ENCODE measurements at places on chromosomes 16 and 17. TPM values are rescaled to one million over a fixed set of nuclear protein-coding genes. Genes with fewer than 3 reads are reported as not detected.

- no peaks in the 10 kb centered on the region for H3K36me3 ChIP-seq
- no peaks in the 10 kb centered on the region for H3K27me3 ChIP-seq
- no peak overlapping the region for H3K4me3 ChIP-seq
These were observed 229.8 kb downstream of the CPPED1 start for GRCh38 chr16:12573730-12574383.

- no peak overlapping the region for H3K4me3 ChIP-seq
- H3K4me1 ChIP-seq: no peaks in the 10 kb centered on the region
- no peaks in the 10 kb centered on the region for H3K36me3 ChIP-seq
- no peaks in the 10 kb centered on the region for H3K27me3 ChIP-seq
- H3K27ac ChIP-seq: no peak overlapping the region
These were observed 75.1 kb downstream of the FOXL1 start for GRCh38 chr16:86653285-86654006.

DNA sequence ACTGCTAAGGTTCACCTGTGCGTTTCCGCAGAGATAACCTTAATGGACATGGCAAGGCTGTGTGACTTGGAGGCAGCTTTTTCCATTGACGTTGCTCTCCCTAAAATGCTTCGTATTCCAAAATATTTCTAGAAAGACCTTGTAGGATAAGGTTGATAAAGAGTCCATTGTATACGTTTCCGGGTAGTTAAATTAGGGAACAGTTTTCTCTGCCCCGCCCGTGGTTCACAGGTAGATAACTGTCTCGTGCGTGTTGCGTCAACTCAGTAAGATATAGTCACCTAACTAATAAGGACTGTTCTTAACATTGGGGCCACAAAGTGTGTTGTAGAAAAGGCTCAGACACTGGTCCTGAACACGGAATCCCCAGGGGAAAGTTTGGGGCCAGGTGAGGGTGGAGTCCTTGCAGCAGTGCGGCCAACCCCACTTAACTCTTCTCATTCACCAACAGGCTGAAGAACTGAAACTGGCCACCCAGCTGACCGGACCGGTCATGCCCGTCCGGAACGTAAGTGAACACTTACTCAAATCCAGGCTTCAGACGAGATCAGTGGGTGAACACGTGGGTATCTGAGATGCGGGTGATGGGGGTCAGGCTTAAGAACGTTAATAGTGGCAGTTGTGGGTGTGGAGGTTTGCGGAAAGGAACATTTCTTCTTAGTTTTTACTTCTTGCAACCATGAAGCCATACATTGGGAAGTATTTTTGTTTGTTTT lies 1.6 kb downstream of the RPL13 start:
- no peaks in the 10 kb centered on the region for H3K27me3 ChIP-seq
- peak overlapping the region; percentile 92 for H3K4me3 ChIP-seq
- DNase-seq: no peak
- H3K4me1 ChIP-seq: peaks cover 26% of the 10 kb centered on the region
- peak overlapping the region; percentile 93 for H3K27ac ChIP-seq

GRCh38 chr16:89370601-89371000 lies 119.8 kb downstream of the ANKRD11 start:
- H3K4me3 ChIP-seq: no peak overlapping the region
- H3K36me3 ChIP-seq: no peaks in the 10 kb centered on the region
- no peak for DNase-seq
- H3K27ac ChIP-seq: no peak overlapping the region
- no peaks in the 10 kb centered on the region for H3K27me3 ChIP-seq
- H3K4me1 ChIP-seq: peaks cover 56% of the 10 kb centered on the region

GRCh38 chr17:45284176-45285140 lies 22.6 kb upstream of the SPATA32 start:
- peak overlapping the region; percentile 59 for H3K27ac ChIP-seq
- H3K27me3 ChIP-seq: no peaks in the 10 kb centered on the region
- no peak overlapping the region for H3K4me3 ChIP-seq

GRCh38 chr16:77675464-77676324 lies 46.6 kb upstream of the NUDT7 start:
- H3K36me3 ChIP-seq: no peaks in the 10 kb centered on the region
- H3K4me3 ChIP-seq: no peak overlapping the region
- no peaks in the 10 kb centered on the region for H3K27me3 ChIP-seq
- H3K27ac ChIP-seq: no peak overlapping the region
- peak; percentile 50 for DNase-seq

GRCh38 chr17:4142107-4142900 lies 526 bp downstream of the ZZEF1 start:
- peak overlapping the region; percentile 77 for H3K27ac ChIP-seq
- peak overlapping the region; percentile 83 for H3K4me3 ChIP-seq
- peaks cover 14% of the 10 kb centered on the region for H3K4me1 ChIP-seq

- DNase-seq: no peak
- no peaks in the 10 kb centered on the region for H3K36me3 ChIP-seq
- no peak overlapping the region for H3K4me3 ChIP-seq
- no peak overlapping the region for H3K27ac ChIP-seq
These were observed 81.1 kb downstream of the ANKRD11 start for GRCh38 chr16:89409161-89409711.

GRCh38 chr17:43695970-43696865 lies 34.5 kb upstream of the MEOX1 start:
- no peaks in the 10 kb centered on the region for H3K4me1 ChIP-seq
- H3K36me3 ChIP-seq: no peaks in the 10 kb centered on the region
- no peak for DNase-seq
- no peak overlapping the region for H3K4me3 ChIP-seq
- H3K27ac ChIP-seq: no peak overlapping the region

DNA sequence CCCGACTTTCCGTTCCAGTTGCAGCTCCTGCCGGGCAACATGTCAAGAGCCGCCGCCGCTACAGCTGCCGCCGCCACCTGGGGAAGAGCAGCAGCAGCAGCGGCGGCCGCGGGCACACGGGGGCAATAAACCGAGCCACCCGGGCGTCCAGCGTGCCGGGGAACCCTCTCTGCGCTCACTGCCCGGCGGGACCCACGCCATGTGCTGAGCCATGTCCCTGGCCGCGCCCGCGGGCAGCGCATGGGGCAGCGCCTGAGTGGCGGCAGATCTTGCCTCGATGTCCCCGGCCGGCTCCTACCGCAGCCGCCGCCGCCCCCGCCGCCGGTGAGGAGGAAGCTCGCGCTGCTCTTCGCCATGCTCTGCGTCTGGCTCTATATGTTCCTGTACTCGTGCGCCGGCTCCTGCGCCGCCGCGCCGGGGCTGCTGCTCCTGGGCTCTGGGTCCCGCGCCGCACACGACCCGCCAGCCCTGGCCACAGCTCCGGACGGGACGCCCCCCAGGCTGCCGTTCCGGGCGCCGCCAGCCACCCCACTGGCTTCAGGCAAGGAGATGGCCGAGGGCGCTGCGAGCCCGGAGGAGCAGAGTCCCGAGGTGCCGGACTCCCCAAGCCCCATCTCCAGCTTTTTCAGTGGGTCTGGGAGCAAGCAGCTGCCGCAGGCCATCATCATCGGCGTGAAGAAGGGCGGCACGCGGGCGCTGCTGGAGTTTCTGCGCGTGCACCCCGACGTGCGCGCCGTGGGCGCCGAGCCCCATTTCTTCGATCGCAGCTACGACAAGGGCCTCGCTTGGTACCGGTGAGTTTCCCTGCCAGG lies 604 bp downstream of the HS3ST3B1 start:
- no peak for DNase-seq
- no peak overlapping the region for H3K27ac ChIP-seq
- peak overlapping the region; percentile 46 for H3K4me3 ChIP-seq
- H3K4me1 ChIP-seq: no peaks in the 10 kb centered on the region
- no peaks in the 10 kb centered on the region for H3K36me3 ChIP-seq
- H3K27me3 ChIP-seq: peaks cover 9% of the 10 kb centered on the region

DNA sequence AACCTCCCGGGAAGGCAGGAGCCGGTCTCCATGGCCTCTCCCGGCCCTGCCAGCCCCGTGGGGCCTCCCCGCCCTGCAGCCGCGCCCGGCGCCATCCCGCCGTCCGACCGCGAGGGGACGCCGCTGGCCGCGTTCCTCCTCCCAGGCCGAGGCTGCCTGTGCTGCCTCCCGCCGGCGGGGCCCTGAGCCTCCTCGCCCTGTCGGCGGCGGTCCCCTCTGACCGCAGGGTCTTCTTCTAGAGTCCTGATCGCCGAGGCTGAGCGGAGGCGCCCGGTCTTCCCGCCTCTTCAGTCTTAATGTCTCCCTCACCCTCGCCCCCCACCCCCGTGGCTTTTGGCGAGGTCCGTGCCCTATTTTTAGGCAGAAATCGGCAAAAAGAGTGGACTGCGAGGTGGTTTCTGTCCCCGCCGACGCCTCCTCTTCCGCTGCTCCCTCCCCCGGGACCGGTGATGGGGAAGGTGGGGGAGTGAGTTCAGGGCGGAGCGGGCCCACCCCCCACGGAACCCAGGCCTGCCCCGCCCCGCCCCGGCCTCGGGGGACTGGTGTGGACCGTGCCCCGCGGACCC lies 794 bp upstream of the CPNE7 start:
- peak overlapping the region; percentile 71 for H3K27ac ChIP-seq
- H3K36me3 ChIP-seq: no peaks in the 10 kb centered on the region
- H3K4me1 ChIP-seq: no peaks in the 10 kb centered on the region

GRCh38 chr17:28735242-28735722 lies 6.7 kb downstream of the NEK8 start:
- H3K27me3 ChIP-seq: no peaks in the 10 kb centered on the region
- no peak for DNase-seq
- no peak overlapping the region for H3K27ac ChIP-seq
- H3K36me3 ChIP-seq: no peaks in the 10 kb centered on the region
- no peak overlapping the region for H3K4me3 ChIP-seq

NPIPB9 gene
- 0.90 TPM for total RNA-seq

OGFOD1 gene
- 35.8 TPM for total RNA-seq

MMP2 gene
- total RNA-seq: 311 TPM

GUCY2D gene
- total RNA-seq: not detected

FADS6 gene
- not detected for total RNA-seq

TMEM88 gene
- 1.6 TPM for total RNA-seq
